ENCODE measurements at places on chromosomes 7 and 10.

- no peak for DNase-seq
Measured at GRCh38 chr7:36416251-36416650, 26.6 kb downstream of the ANLN start.

- no peak for DNase-seq
Measured at GRCh38 chr7:5777932-5778331, 3.5 kb downstream of the RNF216 start.

GRCh38 chr10:114711176-114711868, 53.2 kb upstream of the ABLIM1 start:
- DNase-seq = no peak

GRCh38 chr10:31134311-31134952, 102.8 kb upstream of the ZNF438 start:
- no peak for DNase-seq
